ENCODE measurements at places on chromosomes 2 and 18. TPM values are rescaled to one million over a fixed set of nuclear protein-coding genes. Genes with fewer than 3 reads are reported as not detected.

- no peaks in the 10 kb centered on the region for H3K4me1 ChIP-seq
- DNase-seq = no peak
- H3K27me3 ChIP-seq = no peaks in the 10 kb centered on the region
- no peak overlapping the region for H3K27ac ChIP-seq
Measured at GRCh38 chr2:111688482-111688881, 195.5 kb downstream of the ANAPC1 start.

DNA sequence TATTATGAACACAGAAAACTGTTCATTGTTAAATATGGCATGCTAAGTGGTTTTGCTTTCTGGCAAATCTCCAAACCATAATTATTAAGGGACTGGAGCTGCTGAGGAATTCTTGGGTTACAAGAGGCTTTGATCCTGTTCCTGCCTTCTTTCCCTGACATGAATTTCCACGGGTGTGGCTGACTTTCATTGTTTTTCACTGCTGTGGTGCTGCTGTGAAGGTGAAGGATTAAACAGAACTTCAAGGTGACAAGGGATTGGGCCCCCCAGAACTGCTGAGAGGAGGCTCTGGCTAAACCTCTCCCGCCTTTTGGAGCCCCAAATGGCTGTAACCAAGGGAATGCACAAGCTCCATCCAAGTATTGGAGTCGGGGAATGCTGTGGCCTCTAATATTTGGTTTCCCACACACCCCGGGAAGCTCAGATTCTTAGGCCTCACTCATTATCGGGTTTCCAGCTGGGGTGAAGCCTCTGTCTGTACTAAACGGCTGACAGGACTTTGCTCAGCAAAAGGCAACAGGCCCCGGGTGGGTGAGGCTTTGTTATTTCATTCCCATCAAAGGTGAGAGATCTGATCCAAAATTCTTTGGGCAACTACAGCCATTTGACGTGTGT, 29.0 kb upstream of the ZFP36L2 start:
- no peak overlapping the region for H3K4me3 ChIP-seq
- peak overlapping the region; percentile 47 for H3K27ac ChIP-seq
- H3K36me3 ChIP-seq = peaks cover 7% of the 10 kb centered on the region

DNA sequence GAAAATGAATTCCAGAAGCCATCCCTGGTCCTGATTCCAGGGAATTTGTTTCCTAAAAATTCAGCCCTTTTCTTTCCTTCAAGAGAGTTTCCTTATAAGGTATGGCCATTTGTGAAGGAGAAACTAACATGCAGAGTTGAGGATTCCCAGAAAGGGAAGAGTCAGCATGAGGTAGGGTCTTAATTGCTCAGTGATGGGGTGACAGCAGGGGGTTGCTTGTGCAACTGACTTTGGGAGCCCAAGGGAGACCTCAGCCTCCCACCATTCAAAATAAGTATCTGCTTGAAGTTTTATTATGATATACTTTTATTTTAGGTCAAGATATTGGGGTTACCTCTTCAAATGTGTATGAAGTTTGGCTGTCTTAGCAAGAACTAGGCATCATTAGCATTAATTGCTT, 74.9 kb upstream of the CELF4 start:
- H3K36me3 ChIP-seq = no peaks in the 10 kb centered on the region
- DNase-seq = no peak
- H3K27ac ChIP-seq = no peak overlapping the region
- no peaks in the 10 kb centered on the region for H3K4me1 ChIP-seq
- H3K4me3 ChIP-seq = no peak overlapping the region

DNA sequence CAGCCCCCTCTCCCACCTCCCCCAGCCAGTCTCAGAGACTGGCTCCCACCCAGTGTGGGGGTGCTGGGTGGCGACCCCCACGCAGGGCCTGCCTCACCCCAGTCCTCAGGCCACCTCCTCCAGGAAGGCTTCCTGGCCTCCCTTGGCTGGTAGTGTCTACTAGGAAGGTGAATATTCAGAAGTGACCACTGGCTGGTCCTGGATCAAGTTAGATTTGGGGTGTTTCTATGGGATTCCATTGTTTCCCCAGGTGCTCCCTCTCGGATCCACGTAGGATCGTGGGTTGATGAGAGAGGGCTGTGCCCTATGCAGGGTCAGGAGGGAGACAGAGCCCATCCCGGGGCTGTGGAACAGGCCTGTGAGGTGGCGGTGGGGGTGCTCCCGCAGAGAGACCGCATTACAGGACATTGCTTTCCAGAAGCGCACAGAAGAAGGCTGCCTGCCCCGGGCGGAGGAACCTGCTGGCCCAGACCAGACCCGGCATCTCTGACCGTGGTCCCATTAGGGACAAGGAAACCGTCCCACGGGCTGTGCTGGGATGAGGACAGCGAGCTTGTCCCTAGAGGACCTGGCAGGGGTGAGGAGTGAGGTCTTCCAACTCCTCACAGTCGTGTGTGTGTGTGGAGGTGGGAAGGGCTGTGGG, 3.3 kb downstream of the PDCD1 start:
- peaks cover 17% of the 10 kb centered on the region for H3K36me3 ChIP-seq
- no peak for DNase-seq
- peaks cover 19% of the 10 kb centered on the region for H3K4me1 ChIP-seq
- H3K4me3 ChIP-seq = no peak overlapping the region

DNA sequence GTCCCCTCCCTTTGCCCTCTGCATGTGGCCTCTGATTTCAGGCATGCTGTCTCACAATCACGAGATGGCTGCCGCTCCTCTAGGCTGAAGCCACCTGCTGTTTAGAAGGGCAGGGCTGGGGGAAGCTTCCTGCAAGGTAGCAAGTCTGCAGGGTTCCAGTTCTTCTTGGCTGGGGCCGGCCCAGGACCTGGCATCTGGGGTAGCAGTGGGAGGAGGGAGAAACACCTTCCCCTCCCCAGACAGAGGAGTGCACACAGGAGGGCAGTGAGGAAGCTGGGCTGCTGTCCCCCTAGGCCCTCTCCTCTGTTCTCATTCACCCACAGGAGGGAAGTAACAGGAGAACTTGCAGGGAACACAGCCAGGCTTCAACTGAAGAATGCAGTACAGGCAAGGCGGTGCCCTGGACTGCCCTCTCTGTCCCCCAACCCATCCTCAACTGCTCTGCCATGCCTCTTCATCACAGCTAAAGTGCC, 345.9 kb upstream of the HS6ST1 start:
- H3K36me3 ChIP-seq = no peaks in the 10 kb centered on the region
- H3K4me3 ChIP-seq = no peak overlapping the region
- H3K27ac ChIP-seq = peak overlapping the region; percentile 71
- DNase-seq = peak; percentile 54
- H3K4me1 ChIP-seq = peaks cover 57% of the 10 kb centered on the region

- no peak overlapping the region for H3K27ac ChIP-seq
- H3K4me1 ChIP-seq = peaks cover 4% of the 10 kb centered on the region
- no peaks in the 10 kb centered on the region for H3K27me3 ChIP-seq
- no peaks in the 10 kb centered on the region for H3K36me3 ChIP-seq
Measured at GRCh38 chr2:234405462-234405861, 91.4 kb downstream of the ARL4C start.

GRCh38 chr2:24050041-24050979, 769 bp downstream of the FKBP1B start:
- H3K4me3 ChIP-seq = peak overlapping the region; percentile 49
- no peaks in the 10 kb centered on the region for H3K36me3 ChIP-seq

GRCh38 chr2:77521931-77522470, at the start of gene LRRTM4:
Gene LRRTM4, minus strand, starts transcription at chr2:77522376.
- no peaks in the 10 kb centered on the region for H3K4me1 ChIP-seq
- DNase-seq = no peak
- H3K27me3 ChIP-seq = no peaks in the 10 kb centered on the region
- H3K36me3 ChIP-seq = no peaks in the 10 kb centered on the region
- no peak within 1 kb of the TSS for H3K27ac ChIP-seq

DNA sequence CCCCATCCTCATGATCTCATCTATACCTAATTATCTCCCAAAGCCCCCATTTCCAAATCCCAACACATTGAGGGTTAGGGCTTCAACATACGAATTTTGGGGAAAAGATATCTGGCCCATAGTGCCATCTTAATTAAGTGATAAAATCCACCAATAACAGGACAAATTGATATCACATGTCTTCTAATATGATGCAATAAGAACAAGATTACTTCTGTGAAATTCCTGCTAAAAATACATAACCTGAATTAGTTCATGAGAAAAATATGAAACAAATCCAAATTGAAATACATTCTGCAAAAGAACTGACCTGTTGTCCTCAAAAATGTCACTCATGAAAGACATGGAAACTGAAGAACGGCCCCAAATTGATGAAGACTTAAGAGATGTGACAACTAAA, 28.8 kb downstream of the FOXI3 start:
- H3K36me3 ChIP-seq = no peaks in the 10 kb centered on the region
- no peak overlapping the region for H3K4me3 ChIP-seq
- no peak overlapping the region for H3K27ac ChIP-seq
- no peaks in the 10 kb centered on the region for H3K4me1 ChIP-seq
- no peaks in the 10 kb centered on the region for H3K27me3 ChIP-seq

- H3K27ac ChIP-seq = no peak overlapping the region
- no peaks in the 10 kb centered on the region for H3K36me3 ChIP-seq
- DNase-seq = no peak
- H3K4me1 ChIP-seq = no peaks in the 10 kb centered on the region
- H3K27me3 ChIP-seq = no peaks in the 10 kb centered on the region
Measured at GRCh38 chr2:76080154-76080553, 369.4 kb upstream of the GCFC2 start.

- H3K27me3 ChIP-seq = no peaks in the 10 kb centered on the region
- H3K27ac ChIP-seq = no peak overlapping the region
- H3K36me3 ChIP-seq = no peaks in the 10 kb centered on the region
- H3K4me3 ChIP-seq = no peak overlapping the region
- no peak for DNase-seq
- H3K4me1 ChIP-seq = no peaks in the 10 kb centered on the region
Measured at GRCh38 chr2:111175615-111176014, 54.9 kb downstream of the BCL2L11 start.

- DNase-seq = no peak
- H3K36me3 ChIP-seq = no peaks in the 10 kb centered on the region
- H3K27ac ChIP-seq = no peak overlapping the region
- H3K27me3 ChIP-seq = no peaks in the 10 kb centered on the region
- no peaks in the 10 kb centered on the region for H3K4me1 ChIP-seq
- no peak overlapping the region for H3K4me3 ChIP-seq
Measured at GRCh38 chr2:157267476-157267875, 10.0 kb downstream of the GALNT5 start.

DNA sequence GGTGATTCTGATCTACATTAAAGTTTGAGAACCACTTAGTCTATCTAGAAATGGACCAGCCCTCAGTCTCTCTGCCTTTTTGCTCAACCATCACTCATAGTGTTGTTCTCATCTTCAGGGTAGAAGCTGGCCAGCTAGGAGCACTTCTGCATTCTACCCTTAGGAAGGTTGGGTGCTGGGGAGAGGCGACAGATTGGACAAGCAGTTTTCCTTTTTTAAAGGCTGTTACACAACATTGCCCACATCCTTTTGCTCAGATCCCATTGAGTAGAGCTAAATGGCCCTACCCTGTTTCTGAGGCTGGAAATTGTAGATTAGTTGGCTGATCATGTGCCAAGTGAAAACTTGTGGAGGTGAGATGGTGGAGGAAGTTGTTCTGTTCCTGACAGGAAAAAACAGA, 35.6 kb downstream of the OSBPL6 start:
- no peak for DNase-seq
- no peak overlapping the region for H3K4me3 ChIP-seq
- no peak overlapping the region for H3K27ac ChIP-seq
- H3K36me3 ChIP-seq = no peaks in the 10 kb centered on the region
- H3K4me1 ChIP-seq = no peaks in the 10 kb centered on the region
- H3K27me3 ChIP-seq = no peaks in the 10 kb centered on the region

- no peaks in the 10 kb centered on the region for H3K27me3 ChIP-seq
- DNase-seq = peak; percentile 25
- no peak overlapping the region for H3K27ac ChIP-seq
Measured at GRCh38 chr18:49959176-49959575, 145.8 kb upstream of the ACAA2 start.

- H3K36me3 ChIP-seq = no peaks in the 10 kb centered on the region
- peak; percentile 23 for DNase-seq
Measured at GRCh38 chr2:68906716-68907115, 35.5 kb upstream of the BMP10 start.

DNA sequence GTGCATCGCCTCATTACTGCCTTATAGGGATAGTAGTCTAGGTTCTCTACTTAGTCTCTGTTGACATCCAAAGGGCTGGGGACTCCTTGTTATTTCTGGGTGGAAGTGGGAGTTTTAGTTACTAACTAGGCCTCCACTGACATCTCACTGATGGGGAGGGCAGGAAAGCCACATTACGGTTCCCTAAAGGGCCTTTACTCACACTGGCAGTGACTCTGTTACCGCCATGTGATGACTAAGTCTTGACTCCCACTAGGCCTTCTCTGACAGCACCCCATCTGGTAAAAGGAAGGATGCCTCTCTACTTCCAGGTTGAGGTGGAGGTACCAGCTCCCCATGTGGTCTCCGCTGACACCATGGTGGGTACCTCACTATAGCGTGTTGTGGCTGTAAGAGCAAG, 14.0 kb upstream of the BCL2L11 start:
- no peak overlapping the region for H3K4me3 ChIP-seq
- H3K4me1 ChIP-seq = no peaks in the 10 kb centered on the region
- no peak for DNase-seq

- no peak overlapping the region for H3K27ac ChIP-seq
- no peaks in the 10 kb centered on the region for H3K4me1 ChIP-seq
- no peak for DNase-seq
Measured at GRCh38 chr2:47008381-47009252, 93.0 kb upstream of the MCFD2 start.

DNA sequence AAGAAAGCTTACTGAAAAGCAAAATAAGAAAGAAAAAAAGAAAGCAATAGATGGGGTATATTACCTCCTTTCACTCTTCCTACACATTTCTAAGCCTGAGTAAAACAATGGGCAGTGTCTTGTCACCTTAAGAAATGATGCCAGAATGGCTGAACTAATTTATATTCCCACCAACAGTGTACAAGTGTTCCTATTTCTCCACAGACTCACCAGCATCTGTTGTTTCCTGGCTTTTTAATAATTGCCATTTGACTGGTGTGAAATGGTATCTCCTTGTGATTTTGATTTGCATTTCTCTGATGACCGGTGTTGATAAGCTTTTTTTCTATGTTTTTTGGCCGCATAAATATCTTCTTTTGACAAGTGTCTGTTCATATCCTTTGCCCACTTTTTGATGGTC, 98.4 kb downstream of the SPHKAP start:
- no peak overlapping the region for H3K4me3 ChIP-seq
- DNase-seq = no peak
- no peaks in the 10 kb centered on the region for H3K36me3 ChIP-seq
- H3K27ac ChIP-seq = no peak overlapping the region
- no peaks in the 10 kb centered on the region for H3K4me1 ChIP-seq

The SPDYA gene
- 0.47 TPM for total RNA-seq

The TMEM17 gene
- 1.0 TPM for total RNA-seq

The RND3 gene
- 7.4 TPM for total RNA-seq

The PEX13 gene
- 16.9 TPM for total RNA-seq

The CCDC150 gene
- total RNA-seq = 8.6 TPM

The PIEZO2 gene
- 3.2 TPM for total RNA-seq

The STRADB gene
- total RNA-seq = 19.5 TPM

The STPG4 gene
- total RNA-seq = 0.14 TPM

The FECH gene
- total RNA-seq = 33.1 TPM

The RBM43 gene
- total RNA-seq = 4.7 TPM

The NOSTRIN gene
- total RNA-seq = 2.8 TPM

The CPLX4 gene
- total RNA-seq = 0.05 TPM

The NEU2 gene
- total RNA-seq = not detected

The HRH4 gene
- total RNA-seq = 0.24 TPM

The NT5DC4 gene
- total RNA-seq = 0.85 TPM
